CD4-positive, CD25-positive, alpha-beta regulatory T cell (primary cell): ENCODE measurements at places on chromosomes 2 and 18.

GRCh38 chr2:70330476-70330875 lies 28.6 kb upstream of the FAM136A start:
- DNase-seq = no peak

DNA sequence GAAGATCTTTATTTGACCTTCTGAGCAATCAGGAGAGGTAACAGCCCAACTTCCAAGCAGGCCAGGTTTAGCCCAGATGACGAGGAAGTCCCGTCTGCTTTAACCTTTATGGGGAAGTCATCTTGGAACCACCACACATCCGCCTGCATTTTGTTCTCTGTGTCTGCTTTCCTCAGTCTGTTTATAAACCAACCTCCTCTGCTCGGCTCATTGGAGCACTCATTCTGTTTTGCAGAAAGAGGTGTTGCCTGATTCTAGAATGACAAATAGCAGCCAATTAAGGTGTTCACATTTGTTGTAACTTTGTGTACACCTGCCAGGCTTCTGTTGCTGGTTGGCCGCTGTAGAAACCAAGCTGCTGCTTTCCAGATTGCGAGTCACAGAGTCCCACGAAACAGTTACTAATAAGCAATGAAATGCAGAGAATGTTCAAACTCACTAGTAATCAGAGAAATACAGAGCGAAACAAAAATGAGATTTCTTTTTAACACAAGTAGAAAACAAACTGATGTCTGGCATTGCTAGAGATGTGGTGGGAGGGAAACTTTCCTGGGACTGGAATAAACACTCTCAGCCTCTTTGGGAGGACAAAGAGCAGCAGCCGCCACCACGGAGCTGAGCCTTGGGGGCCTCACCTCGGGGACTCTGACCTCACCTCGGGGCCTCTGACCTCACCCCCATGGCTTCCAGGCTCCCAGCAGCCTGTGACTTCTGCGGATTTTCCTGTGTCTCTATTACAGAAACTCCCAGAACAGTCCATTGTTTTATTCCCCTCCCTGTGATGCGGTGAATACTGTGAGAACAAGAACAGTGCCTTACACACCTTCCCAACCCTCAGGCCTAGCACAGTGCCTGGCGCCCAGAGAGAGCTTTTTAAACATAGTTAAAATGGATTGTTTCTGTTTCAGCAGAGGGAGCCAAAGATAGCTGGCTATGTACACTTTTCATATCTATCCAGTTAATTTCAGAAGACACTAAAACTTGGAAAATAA lies 64.0 kb downstream of the MBP start:
- DNase-seq = peak; percentile 60

GRCh38 chr2:45072064-45072861 lies 63.0 kb upstream of the SIX2 start:
- no peak for DNase-seq

GRCh38 chr2:19228715-19229114 lies 129.7 kb downstream of the OSR1 start:
- no peak for DNase-seq

GRCh38 chr2:169363560-169364150 lies 1.3 kb upstream of the LRP2 start:
- DNase-seq = peak; percentile 63

GRCh38 chr18:77141401-77142118 lies 9.0 kb upstream of the MBP start:
- no peak for DNase-seq

- no peak for DNase-seq
These were observed 163.3 kb downstream of the QPCT start for GRCh38 chr2:37507703-37508102.

DNA sequence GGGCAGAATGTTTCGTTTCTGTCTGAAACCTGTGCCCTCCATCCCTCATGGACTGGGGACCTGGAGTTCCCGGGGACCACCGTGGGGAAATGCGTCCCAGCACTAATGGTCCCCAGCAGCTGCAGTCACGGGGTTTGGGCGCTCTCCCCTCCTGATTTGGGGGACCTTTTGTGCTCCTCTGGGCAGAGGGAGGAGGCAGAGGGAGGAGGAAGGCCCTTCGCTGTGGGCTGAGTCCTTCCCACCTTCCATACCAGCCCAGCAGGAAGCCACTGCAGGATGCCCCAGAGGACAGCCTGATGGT lies 3.2 kb downstream of the GPR35 start:
- no peak for DNase-seq

DNA sequence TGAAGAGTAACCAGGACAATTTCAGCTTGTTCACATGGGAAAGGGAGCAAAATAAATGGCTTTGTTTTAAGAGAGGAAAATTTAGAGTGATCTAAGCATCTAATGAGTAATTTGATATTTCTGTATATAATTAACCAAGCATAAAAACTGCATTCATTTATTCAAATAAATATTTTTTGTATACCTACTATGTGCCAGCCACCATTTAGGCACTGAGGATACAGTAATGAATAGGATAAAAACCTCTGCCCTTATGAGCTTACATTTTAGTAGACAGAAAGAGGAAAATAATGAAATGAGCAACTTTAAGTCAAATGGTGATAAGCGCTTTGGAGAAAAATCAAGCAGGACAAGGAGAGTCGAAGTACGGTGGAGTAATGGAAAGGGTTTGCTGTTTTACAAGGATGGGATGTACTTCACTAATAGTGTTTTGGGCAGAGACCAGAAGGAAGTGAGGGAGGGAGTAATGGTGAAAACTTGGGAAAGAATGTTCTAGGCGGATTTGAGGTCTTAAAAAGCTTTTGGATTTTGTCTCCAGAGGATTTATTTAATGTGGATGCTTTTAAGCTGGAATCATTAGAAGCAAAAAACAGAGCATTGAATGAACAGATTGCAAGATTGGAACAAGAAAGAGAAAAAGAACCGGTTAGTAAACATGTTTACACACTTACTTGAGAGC lies 17.4 kb downstream of the NDC80 start:
- no peak for DNase-seq

- DNase-seq = no peak
These were observed 27.8 kb upstream of the COL6A3 start for GRCh38 chr2:237441605-237442274.

DNA sequence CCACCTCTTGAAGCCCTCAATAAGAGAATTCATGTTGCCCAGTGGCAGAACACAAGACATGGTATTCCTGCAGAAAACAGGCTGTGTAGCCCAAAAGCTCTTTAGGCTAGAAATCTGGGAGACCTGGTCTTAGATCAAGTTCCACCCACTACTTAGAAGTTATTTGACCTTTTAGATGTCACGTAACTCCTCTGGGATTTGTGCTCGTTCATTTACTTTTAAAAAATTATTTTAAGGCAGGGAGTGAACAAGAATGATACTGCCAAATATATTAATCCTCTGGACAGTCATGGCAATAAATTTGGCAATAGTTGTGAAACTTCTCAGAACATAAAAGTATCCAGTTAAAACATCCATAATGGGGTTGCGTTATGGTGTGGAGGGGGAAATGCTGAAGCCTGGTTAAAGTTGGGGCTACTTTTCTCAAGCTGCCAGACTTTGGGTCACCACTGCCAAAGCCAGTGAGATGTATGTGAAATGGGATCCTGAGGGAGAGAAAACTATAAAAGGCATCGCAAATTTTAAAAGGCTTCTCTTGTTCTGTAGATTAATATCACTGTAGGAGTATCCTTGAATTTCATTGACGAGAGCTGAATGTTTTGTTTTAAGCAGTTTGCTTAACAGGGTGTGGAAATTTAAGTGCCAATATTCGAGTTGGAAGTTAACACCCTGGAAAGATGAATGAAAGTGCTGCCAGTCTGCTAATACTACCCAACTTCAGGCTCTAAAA lies 15.8 kb downstream of the DAPL1 start:
- no peak for DNase-seq

DNA sequence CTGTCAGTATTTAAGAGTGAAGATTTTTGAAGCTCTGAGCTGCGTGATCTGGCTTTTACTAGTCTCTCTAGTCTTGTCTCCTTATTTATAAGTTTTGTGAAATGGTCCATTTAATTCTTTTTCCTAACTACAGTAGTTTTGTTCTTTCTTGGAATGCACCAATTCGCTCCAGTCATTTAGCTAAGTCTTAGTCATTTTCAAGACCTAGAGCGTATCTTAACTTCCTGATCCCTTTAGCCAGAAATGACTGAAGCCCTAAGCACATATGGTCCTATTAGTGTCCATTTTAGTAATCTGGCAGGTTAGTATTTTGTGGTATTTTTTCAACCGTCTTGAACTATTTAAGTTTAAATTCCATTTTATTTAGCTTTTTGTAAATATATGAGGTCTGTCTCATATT lies 3.6 kb downstream of the BIRC6 start:
- no peak for DNase-seq

DNA sequence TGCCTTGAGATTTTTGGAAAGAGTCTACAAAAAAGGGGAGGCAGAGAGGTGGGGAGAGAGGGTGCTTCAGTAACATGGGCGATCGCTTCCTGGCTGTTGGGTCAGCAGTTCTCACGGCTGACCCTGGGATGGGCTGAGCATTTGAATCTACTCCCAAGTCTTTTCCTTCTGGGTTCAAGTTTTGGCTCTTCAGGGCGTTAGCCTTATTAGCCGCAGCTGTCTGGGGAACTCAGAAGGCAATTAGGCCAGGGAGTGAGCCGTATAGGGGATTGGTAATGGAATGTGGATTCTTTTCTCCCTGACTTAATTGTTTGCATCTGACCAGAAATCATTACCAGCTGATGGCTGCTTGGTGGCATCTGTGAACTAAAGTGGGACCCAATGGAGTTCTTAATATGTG lies 250.5 kb upstream of the SKOR2 start:
- no peak for DNase-seq

- DNase-seq = no peak
These were observed 3.7 kb upstream of the SP100 start for GRCh38 chr2:230412371-230412711.

- DNase-seq = no peak
These were observed 150.6 kb downstream of the TMX3 start for GRCh38 chr18:68564351-68564750.

- DNase-seq = no peak
These were observed 48.3 kb upstream of the BMPR2 start for GRCh38 chr2:202327858-202328257.
